ENCODE measurements at places on chromosomes 2 and 18.

- DNase-seq: no peak
These were observed 13.4 kb upstream of the CREG2 start for GRCh38 chr2:101400506-101401325.

DNA sequence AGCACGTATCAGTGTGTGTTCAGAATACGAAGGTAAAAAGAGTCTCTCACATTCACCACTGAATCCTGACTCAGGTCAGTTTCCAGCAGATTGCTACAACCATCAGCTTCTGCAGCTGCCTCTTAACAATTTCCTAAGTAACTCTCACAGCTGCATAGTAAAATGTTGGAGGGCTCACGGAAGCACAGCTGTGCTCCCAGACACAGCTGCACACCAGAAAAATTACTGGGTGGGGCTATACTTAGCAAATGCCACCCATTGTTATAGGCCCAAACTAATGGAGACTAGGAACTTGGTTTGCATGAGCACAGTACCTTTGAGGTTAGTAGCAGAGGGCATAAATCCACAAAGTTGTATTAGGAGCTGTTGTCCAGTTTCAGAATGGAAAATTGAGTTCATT lies 153.9 kb upstream of the ERBB4 start:
- no peak for DNase-seq

GRCh38 chr18:53665701-53666100 lies 558.8 kb downstream of the MBD2 start:
- DNase-seq: no peak

GRCh38 chr2:221883976-221884375 lies 311.9 kb upstream of the EPHA4 start:
- DNase-seq: no peak

All from activated T-cell treated with anti-CD3 and anti-CD28 coated beads, Interleukin-2, amount 50 U/mL, for 1 hour (primary cell).